ENCODE measurements at places on chromosomes 13 and 19.

- no peak for DNase-seq
Measured at GRCh38 chr13:90420683-90421082, 926.8 kb upstream of the MIR17HG start.

DNA sequence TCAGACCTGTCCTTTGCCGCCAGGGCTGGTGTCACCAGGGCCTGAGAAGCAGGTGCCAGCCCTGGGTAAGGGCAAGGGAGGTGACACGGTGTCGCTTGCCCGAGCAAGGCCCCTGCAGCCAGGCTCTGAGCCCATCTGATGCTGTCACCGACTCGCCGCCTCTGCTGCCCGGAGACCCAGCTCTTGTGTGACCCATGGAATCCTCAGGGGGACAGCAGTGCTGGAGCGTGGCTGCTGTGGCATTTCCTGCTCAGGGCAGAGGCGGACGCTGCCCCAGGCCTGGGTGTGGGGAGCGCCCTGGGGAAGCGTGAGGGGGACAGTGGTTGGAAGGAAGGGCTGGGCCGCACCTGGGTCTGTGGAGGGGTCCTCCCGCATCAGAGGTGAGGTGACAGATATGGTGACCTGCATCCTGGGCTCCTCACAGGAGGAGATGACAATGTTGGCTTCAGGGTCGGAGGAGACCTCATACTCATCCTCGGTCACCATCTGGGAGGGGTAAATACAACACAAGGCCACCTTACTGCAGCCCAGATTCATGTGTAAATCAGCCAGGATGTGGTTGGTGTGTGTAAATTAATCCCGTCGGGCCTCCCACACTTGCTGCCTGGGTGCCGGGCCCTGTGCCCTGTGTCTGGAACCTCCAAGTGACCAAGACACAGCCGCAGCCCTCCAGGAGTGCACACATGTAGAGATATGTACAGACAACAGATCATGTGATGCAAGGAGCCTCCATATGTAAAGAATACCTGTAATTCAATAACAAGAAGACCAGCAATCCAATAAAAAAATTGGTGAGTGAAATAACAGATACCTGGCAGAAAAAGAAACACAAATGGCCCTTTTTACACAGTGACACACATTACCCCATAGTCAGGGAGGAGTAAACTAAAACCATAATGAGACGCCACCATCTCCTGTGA is 27.6 kb upstream of the MATK start:
- DNase-seq = no peak

DNA sequence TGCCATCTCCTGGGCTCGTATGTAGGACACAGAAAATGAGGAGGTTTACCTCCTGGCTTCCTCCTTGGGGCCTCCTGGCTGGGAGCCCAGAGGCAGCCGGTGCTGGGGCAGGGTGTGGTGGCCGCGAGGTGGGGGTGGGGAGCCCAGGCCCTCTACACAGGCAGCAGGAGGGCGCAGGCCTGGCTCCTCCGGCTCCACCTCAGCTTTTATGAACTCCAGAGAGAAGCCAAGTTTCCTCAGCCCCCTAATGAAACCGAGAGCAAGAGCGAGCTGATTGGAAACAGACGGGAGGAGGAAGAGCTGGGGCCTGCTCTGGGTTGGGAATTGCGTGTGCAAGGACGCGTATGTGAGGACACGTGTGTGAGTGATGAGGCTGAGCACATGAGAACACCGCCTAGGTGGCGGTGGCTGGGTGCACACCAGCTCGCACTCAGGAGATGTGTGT is 23.1 kb downstream of the LYL1 start:
- DNase-seq = no peak

- DNase-seq = peak; percentile 32
Measured at GRCh38 chr19:35265126-35265899, 3.4 kb upstream of the USF2 start.

GRCh38 chr13:71785361-71785760 is 81.6 kb downstream of the DACH1 start:
- DNase-seq = no peak

DNA sequence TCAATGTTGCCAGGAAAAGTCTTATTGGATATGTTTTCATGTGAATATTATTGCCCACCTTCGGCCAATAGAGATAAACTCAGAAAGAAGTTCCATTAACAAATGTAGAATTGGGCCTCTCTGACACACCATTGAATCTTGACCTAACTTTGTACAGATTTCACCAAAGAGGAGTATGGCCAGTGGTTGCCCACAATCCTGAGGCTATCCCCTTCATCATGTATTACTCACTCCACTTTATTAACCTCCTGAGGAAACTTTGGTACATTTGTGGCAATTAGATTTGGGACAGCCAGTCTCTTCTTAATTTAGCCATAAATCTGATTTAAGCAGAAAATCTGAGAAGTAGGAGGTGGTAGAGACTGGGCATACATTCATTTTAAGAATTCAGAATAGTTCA is 53.3 kb upstream of the POSTN start:
- no peak for DNase-seq

DNA sequence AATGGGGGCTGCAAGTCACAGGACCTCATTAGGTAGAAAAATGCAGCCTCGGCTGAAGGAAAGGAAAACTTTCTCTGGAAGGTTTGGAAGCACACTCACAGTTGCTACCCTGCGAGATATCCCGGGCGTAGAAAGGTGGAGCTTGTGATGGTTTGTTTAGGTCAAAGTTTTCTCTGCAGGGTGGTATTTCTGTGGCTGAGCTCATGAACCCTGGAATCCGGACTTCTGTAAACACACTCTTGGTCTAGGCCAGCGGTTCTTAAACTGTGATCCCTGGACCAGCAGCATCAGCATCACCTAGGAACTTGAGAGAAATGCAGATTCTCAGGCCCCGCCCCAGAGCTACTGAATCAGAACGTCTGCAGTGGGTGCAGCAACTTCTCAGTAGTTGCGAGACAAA is 3.3 kb upstream of the SLC15A1 start:
- DNase-seq = no peak

- no peak for DNase-seq
Measured at GRCh38 chr19:48218997-48219396, 36.7 kb downstream of the CARD8 start.

DNA sequence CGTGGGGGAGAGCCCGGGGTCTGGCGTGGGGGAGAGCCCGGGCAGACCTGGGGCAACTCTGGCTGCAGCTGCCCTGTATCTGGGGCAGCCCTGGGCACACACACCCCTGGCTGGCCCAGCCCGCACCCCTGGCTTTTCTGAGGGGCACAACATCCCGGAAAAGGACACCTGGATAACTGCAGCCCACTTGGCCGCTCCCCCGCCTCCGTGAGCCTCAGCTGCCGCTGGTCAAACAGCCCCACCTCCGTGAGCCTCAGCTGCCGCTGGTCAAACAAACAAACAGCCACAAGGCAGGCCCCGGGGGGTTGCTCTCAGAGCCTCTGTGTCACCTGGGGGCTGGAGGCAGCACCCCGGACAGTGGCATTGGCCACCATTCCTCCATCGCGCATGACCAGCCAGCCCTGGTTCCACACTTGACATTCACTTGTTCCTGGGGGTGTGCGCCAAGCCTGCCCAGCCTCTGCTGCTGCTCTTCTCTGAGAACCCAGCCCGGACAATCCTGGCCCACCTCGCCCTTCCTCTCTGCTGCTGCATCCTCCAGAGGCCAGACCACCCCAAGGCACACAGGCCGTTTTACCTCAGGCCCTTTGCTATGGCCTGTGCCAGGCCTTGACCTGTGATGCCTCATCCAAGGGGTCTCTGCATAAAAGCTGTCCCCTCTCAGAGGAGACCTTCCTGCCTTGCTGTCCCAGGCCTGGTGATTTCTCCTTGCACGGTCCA is 19.9 kb downstream of the CEBPG start:
- DNase-seq = no peak

DNA sequence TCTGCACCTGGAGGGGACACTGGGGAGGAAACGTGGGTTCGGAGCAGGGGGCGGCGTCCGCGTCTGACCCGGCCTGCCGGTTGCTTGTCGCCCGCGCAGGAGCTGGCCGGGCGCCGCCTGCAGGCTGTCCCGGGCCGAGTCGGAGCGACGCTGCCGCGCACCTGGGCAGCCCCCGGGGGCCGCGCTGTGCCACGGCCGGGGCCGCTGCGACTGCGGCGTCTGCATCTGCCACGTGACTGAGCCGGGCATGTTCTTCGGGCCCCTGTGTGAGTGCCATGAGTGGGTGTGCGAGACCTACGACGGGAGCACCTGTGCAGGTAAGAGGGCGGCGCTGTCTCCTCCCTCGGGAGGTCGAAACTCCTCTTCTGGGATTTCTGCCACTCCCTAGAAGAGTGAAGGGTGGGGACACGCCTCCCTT is 1.3 kb downstream of the ITGBL1 start:
- no peak for DNase-seq

GRCh38 chr19:4541114-4541805 is 1.4 kb upstream of the LRG1 start:
- no peak for DNase-seq

DNA sequence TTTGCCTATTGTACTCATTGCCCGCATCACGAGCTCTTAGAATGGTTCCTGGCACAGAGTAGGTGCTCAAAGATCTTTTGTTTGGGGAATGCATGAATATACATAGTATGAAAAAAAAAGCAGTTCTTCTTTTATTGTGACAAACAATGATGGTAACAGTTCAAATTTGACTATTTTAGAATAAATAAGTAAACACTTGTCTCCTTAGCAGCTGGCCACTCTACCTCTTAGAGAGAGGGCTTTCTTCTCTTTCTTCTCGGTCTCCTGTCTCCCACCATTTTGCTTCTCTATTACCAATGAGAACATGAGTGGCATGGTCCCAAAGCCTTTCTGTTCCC is 639 bp upstream of the SLAIN1 start:
- no peak for DNase-seq

DNA sequence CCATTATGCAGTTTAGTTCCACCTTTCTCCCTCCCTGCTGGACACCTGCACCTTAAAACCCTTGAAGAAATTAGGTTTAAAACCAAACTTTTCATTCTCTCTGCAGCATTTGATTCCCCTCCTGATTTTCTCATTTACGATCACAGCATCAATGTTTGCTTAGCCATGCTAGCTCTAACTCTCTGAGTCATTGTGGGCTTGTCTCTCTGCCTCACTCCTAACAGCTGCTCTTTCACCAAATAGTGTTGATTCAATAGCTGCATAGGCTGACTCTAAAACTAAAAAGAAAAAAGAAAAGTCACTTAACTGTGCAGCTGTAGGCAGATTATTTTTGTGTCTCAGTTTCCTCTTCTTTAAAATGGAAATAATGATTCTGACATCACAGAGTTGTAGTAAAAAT is 1124.9 kb downstream of the DIAPH3 start:
- DNase-seq = no peak

- DNase-seq = no peak
Measured at GRCh38 chr13:98474761-98475160, 102.1 kb downstream of the STK24 start.

- no peak for DNase-seq
Measured at GRCh38 chr19:33429891-33430673, 56.6 kb downstream of the CEBPG start.

- no peak for DNase-seq
Measured at GRCh38 chr19:4115818-4116385, 8.0 kb downstream of the MAP2K2 start.

DNA sequence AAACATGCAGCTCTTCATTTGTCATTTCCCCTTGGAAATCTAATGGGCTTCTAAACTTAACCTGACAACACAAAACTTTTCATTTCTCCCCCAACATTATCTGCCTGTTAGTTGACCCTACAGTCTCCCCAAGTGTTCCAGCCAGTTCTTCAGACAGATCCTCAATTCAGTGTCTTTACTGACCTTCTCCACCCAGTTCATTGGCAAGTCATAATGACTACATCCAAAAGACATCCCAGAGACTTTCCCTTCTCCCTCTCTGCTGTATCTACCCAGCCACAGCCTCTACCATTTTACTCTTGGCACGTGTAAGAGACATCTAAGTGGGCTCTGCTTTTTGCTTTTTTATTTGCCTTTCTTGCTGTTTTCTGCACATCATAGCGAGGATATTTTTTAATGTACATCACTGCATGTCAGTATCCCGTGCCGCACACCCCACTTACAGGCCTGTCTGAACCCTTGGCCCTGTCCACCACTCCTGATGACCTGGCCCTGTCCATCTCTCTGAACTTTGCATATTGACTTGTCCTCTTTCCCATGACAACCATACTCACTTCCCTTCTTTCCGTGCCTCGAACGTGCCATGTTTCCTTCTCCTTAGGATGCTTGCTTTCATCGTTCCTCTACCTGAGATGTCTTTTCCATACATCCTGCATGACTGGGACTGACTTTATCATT is 391.9 kb downstream of the IRS2 start:
- DNase-seq = no peak

- no peak for DNase-seq
Measured at GRCh38 chr19:16226878-16227836, 29.4 kb downstream of the AP1M1 start.

GRCh38 chr13:75769141-75769905 is 133.2 kb downstream of the LMO7 start:
- no peak for DNase-seq

- DNase-seq = no peak
Measured at GRCh38 chr13:77506874-77507273, 28.6 kb upstream of the SCEL start.

GRCh38 chr13:100439247-100439970 is 149.2 kb downstream of the GGACT start:
- DNase-seq = no peak

DNA sequence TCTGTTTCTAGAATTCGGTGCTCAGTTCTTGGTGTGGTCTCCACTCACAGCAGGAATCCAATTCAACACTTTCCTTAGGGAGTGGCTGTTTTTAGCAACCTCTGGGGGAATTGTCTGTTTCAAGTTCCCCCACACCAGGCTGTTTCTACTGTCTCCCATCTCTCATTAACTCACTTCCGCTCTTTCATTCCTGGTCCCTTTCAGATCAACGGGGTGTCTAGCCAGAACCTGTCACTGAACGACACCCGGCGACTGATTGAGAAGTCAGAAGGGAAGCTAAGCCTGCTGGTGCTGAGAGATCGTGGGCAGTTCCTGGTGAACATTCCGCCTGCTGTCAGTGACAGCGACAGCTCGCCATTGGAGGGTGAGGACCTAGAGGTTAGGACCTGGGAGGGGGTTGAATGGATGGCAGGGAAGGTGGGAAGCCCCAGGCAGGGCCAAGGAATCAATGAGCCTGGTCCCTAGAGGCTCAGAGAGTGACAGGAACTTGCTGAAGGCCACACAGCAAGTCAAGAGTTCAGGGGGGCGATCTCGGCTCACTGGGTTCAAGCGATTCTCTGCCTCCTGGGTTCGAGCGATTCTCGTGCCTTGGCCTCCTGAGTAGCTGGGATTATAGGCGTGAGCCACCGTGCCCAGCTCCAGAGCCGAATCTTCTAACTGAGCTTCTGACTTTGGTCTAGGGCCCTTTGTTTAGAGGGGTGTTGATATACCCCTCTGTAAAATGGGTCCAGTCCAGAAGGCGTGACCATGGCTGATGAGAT is 25.5 kb downstream of the TJP3 start:
- no peak for DNase-seq

Data from activated T-cell treated with anti-CD3 and anti-CD28 coated beads, Interleukin-2, amount 50 U/mL, for 24 hours (primary cell).